Inflammatory macrophage treated with lipopolysaccharide for 1 hour (primary cell): ENCODE measurements at places on chromosomes 5 and 9.

GRCh38 chr9:70832492-70832891 lies 288.9 kb downstream of the TRPM3 start:
- DNase-seq = no peak

GRCh38 chr5:21049901-21050300 lies 1061.9 kb upstream of the CDH18 start:
- no peak for DNase-seq

- no peak for DNase-seq
These were observed 58.9 kb downstream of the GPR107 start for GRCh38 chr9:130112538-130113151.

GRCh38 chr9:81132318-81132717 lies 557.0 kb downstream of the TLE1 start:
- no peak for DNase-seq

GRCh38 chr9:114899995-114900394 lies 30.4 kb downstream of the TNFSF8 start:
- DNase-seq = peak; percentile 42

- DNase-seq = peak; percentile 54
These were observed 41.3 kb downstream of the EHMT1 start for GRCh38 chr9:137660144-137660543.
